WTC11 (cell line): ENCODE measurements at places on chromosomes 3 and 15.

DNA sequence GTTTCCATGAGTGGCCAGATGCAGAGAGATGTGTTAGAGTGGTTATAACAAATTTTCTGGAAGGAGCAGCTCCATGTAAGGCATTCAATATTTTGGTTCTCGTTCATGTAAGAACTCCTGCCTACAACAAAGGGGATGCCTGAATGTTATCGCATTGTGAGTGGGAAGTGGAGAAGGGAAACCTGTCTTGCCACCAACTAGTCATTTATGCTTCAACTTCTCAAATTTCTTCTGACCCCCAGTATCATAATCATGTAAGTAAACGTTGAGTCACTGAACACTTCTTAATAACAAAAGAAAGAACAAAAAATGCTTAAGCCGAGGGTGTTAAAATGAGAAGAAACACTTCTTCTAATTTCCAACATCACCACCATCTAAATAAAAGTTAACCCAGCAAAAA is 62.0 kb upstream of the MRPL3 start:
- DNase-seq, result no peak

- DNase-seq, result no peak
Measured at GRCh38 chr15:89119489-89120478, 31.5 kb downstream of the ABHD2 start.

DNA sequence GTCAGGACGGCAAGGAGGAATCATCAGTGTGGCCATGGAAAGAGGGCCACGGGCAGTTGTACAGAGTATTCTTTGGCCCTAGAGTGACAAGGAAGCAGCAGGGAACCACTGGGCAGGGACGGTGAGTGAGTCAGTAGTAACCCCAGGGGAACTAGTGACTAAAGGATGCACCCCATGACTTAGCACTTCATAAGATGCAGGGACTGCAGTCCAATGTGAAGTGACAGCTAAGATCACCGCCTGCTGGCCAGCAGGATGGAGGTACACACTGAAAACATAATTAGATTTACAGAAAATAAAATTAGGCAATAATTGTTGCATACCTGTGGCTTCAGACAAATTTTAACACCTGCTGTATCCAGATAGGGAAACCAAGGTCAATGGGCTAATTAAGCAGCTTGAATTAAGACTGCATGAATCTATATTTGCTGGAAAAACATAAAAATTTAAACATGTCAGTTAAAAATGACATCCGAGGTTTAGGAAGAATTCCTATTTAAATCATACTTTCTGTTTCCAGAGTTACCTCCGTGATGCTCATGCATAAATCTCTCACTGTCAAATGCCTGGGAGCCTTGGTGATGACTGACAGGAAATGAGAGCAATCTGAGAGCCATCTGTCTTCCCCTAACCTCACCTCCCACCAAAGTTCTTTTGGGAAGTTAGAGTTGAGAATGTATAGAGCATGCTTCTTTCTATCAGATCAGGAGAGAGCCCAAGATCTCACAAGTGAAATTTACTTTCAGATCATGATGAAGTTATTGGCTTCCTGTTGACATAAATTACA is 56.5 kb downstream of the DCLK3 start:
- DNase-seq, result no peak

- DNase-seq, result peak; percentile 64
Measured at GRCh38 chr15:91099616-91099994, 452 bp upstream of the SV2B start.

DNA sequence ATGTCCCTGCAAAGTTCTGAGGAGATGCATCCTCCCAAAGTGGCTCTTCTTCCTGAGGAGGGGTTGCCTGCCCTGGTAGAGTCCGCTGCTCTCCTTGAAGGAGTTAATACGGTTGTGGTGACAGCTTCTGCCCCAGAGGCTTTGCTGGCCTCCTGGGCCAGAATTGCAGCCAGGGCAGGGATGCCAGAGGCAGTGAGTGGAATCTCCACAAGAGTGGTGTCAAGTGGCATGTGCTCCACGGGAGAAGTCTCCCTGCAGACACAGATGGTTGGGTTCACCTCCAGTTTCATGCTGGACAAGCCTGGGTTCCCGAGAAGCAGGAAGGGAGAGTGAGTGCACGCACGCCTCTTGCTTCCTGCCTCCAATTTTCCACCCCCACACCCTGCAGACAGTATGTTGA is 105.5 kb downstream of the SLC25A26 start:
- no peak for DNase-seq

GRCh38 chr15:31452595-31453557 is 126.2 kb downstream of the KLF13 start:
- DNase-seq, result no peak

DNA sequence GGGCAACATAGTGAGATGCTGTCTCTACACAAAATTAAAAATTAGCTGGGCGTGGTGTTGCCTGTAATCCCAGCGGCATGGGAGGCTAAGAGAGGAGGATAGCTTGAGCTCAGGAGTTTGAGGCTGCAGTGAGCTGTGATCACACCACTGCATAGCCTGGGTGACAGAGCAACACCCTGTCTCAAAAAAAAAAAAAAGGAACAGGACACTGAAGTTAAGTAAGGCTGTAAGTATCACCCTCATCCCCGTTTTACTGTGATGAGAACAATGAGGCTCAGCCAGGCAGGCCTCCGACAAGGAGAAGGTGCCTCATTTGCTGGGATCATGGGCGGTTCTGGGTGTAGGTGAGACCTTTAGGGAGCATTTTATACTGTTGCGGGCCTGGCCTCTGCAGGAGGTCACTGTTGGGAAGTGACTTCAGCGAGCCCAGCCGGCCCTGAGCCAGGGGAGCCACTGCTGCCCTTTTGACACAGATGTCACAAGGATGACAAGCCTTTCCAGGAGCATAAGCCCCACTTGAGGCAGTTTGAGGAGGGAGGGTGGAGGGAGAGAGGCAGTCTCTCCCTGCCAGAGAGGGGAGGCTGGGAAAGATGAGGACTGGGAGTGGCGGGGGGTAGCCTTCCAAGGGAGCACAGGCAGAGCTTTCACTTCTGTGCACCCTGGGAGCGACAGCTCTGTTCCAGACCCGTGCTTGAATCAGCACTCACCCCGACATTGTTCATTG is 30.8 kb downstream of the IRAK2 start:
- no peak for DNase-seq

DNA sequence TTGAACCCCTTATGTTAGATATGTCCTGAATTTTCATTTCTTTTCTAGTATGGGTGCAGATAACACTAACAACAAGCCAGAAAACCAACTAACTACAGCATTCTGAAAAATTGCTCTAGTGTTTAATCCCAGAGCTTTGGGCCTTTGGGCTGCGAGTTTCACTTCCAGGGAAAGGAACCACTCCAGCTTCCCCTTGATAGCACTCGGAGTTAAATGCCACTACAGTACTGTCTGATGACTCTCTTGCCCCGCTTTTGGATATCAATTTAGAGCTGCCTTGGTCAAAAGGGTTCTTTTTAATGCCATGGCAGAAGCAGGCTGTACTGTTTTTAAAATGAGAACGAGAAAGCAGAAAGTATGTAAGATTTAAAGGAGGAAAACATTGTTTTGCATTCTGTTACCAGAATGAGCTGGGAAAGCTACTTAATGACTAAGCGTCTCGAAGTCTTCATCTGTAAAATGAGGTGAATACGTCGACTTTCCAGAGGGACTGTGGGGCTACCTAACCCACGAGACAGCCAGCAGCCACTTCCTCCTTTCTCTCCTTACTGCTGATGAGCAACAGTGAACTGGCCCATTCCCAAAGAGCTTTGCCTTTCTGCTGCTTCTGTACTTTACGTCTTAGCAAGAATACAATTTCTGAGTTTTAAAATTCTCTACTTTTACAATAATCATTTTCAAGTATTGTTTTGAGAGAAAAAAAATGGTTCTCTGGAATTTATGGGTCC is 299.3 kb upstream of the LYSMD4 start:
- DNase-seq, result no peak

GRCh38 chr3:13552857-13553652 is 4.1 kb downstream of the FBLN2 start:
- no peak for DNase-seq

GRCh38 chr3:119978554-119979208 is 115.6 kb downstream of the GSK3B start:
- no peak for DNase-seq

DNA sequence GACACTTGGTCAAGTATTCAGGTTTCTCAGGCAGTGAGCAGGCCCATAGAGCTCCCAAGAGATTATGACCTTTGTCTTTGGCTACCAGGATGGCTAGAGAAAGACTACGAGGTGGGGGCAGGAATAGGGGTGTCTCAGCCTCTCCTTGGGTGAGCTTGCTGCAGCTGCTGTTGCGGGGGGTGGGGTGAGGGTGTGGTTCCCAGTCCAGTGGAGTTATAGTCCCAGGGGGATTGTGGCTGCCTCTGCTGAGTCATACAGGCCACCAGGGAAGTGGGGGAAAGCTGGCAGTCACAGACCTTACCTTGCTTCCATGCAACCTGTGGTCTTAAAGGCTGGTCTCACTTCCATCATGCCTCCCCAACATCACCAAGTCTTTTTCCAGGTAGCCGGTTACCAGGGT is 31.7 kb downstream of the ATP2C1 start:
- DNase-seq, result no peak

- DNase-seq, result no peak
Measured at GRCh38 chr3:12234192-12234591, 54.7 kb upstream of the PPARG start.

GRCh38 chr15:70252951-70253320 is 155.2 kb upstream of the TLE3 start:
- no peak for DNase-seq

DNA sequence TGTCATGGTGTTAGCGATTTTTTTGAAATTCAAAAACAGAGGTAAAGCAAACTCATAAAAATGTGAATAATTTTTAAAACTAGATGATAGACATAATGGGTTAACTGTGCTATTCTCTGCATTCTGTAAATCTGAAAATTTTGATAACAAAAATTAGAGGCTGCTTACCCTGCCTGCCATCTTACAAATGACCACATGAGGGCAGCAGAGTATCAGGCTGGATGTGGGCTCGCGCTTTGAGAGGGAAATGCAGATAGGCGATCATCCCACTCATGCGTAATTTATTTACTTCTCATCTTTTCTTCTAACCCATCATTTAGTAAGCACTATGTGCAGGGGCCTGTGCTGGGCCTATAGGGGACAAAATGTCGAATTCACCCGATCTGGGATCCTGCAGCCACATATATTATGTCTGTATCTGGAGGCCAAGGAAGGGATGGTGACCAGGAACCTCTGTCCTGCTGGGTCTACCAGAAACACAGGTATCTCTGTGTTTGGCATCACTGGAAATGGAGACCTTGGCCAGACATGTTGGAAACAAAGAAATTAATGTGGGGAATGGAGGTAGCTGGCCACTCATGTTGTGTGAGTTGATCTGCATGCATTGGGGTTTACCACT is 7.8 kb upstream of the RAD18 start:
- DNase-seq, result peak; percentile 62

GRCh38 chr3:72628065-72628464 is 220.2 kb downstream of the SHQ1 start:
- no peak for DNase-seq

DNA sequence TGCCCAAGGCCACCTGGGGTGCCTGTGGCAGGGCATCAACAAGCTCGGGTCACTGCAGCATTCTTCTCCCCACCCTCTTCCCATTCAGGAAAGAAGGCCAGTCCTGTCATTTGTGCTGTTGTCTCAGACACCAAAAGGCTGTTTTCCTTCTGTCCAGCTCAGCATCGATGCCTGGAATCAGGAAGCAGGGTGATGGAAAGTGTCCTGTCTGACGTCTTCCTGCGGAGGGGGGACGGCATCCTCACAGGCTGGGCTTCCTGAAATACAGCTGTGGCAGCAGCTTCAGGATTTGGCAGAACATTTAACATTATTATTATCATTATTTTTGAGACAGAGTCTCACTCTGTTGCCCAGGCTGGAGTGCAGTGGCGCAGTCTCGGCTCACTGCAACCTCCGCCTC is 33.0 kb upstream of the ANKDD1A start:
- DNase-seq, result no peak

DNA sequence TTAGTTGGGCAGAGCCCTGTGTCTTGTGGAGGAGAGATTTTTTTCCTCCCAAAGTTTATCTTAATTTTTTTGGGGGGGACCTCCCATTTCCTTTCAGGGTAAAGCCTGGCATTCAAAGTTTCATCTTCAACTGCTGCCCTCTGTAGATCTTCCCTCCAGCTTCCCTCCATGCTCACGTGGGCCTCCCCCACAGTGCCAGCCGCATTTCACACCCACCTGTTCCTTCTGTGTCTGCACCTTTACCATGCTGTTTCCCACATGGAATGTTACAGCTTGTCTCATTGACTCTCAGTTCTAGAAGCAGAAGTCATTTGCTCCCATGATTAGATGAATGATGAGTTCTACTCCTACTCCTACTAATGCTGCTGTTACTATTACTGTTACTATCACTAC is 6.5 kb downstream of the CELF6 start:
- DNase-seq, result no peak

DNA sequence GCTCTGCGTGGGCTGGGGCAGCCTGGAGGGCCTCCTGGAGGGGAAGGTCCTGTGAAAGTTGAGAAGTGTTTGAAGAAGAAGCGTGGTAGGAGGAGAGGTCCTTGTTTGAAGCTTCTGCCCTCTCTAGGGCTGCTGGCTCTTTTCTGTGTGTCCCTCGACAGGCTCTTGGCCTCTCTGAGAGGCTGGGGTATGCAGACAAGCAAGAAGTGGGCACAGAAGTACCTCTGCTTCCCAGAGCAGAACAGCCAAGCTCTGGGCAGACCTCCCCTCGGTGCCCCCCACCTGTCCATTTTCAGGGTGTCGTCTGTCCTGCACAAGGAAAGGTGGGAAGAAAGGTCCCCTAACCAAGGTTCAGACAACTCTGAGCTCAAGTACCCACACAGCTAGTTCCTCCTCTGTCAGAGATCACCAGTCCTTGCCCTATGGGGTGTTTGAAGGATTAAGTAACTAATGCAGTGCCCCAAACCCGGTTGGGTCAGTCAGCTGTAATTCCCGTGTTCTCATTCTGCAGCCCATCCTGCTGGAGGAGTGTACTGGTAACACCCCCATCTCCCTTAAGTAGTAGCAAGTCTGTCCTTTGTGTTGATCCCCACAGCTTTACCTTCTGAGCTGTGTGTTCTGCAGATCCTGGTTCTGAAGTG is 6.3 kb downstream of the CSK start:
- no peak for DNase-seq

- DNase-seq, result no peak
Measured at GRCh38 chr3:36494461-36495109, 114.3 kb downstream of the STAC start.

DNA sequence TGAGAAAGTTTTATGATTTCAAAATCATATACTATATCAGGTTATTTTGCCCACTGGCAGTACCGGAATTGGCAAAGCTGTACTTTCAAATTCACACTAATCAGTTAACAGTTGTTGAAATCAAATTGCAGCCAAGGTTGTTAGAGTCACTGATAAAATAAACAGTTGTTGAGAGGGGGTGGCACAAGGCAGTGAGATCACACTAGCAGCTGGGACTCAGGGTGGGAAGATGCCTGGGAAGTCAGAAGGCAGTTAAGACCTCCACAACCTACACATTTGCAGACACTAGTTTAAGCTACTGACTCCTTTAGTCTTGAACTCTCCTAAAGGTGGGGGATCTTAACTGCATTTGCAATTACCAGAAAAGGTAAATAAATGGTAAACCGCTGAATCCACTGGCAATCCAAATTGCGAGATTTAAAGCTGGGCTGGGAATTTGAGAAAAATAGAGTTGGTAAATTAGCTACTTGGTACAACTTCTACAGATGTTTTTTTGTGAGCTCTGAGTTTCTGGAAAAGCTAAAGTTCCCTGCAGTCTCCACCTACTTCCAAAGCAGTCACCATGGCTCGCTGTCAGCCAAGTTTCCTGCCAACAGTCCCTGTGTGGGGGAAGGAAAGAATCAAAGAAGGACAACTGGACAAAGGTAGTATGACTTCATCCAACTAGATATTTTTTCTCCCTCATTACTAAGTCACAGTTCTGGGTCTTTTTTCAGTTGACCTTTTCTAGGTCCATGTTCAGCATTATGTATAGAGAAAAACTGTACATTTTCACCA is 105.7 kb downstream of the ZNF385D start:
- DNase-seq, result no peak
